ENCODE measurements at places on chromosomes 2 and 18. TPM values are rescaled to one million over a fixed set of nuclear protein-coding genes. Genes with fewer than 3 reads are reported as not detected.

PLCL1 gene
- total RNA-seq, result 0.76 TPM

LYPD6B gene
- total RNA-seq, result not detected

PFN4 gene
- total RNA-seq, result 0.26 TPM

TUBB8B gene
- total RNA-seq, result not detected

NETO1 gene
- total RNA-seq, result not detected

IL1R2 gene
- total RNA-seq, result 0.76 TPM

IFIH1 gene
- total RNA-seq, result 5.3 TPM

RGPD4 gene
- total RNA-seq, result not detected

ZNF892 gene
- total RNA-seq, result 3.6 TPM

MDH1B gene
- 0.13 TPM for total RNA-seq

ZBTB7C gene
- total RNA-seq, result under 0.01 TPM

RTP5 gene
- not detected for total RNA-seq

ALPG gene
- total RNA-seq, result not detected

CPS1 gene
- 0.51 TPM for total RNA-seq

TWIST2 gene
- 0.38 TPM for total RNA-seq

FKBP1B gene
- total RNA-seq, result 8.0 TPM

UGT1A5 gene
- total RNA-seq, result not detected

LIPG gene
- total RNA-seq, result 1.3 TPM

ANKRD30BL gene
- total RNA-seq, result not detected

All from dermis microvascular lymphatic vessel endothelial cell (primary cell).